AG09319 (cell line): ENCODE measurements at places on chromosomes 2 and 18.

DNA sequence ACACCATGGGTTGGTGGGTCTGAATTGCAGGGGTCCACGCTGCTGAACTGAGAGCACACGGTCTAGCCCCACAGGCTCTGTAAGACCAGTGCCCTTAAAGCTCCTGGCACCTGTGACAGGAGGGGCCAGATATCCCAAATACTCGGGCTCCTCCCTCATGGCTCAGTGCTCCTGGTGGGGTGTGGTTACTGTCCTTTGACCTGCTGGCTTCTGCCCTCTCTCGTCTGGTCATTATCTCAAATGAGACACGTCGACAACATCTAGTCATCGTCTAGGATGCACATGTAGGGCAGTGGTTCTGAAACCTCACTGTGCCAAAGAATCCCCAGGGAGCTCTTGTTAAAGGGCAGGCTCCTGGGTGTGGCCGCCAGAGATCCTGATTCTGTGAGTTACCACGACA, 258.4 kb downstream of the LOXHD1 start:
- no peak for DNase-seq

DNA sequence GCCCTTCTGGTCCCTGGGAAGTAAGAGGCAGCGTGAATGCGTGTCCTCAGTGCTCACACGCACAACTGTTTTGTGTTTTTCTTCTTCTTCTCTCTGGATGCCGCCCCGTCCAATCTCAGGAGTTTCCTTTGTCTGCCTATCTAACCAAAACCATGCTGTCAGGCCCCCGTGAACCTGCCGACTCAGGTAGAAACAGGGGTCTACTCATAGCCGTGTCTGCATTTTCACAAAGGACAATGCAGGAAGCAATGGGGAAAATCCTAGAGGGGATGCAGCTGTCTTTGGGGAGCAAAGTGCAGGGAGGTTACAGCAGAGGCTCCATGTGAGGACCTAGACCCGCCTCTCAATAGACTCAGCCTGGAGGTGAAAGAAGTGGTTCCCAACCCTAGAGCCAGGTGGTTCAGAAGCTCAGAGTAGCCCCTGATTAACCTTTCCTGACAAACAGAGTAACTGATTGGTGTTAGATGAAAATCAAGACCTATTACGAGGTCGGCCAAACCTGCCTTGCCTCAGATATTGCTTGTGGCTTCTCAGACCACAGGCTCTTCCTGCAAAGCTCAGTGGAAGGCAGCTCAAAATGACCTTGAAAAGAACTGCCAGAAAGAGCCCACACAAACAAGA, 49.3 kb downstream of the CD226 start:
- DNase-seq = no peak

- no peak for DNase-seq
Measured at GRCh38 chr2:14616342-14616741, 16.2 kb upstream of the LRATD1 start.

GRCh38 chr18:50111398-50111797, 83.5 kb downstream of the MYO5B start:
- DNase-seq = no peak

DNA sequence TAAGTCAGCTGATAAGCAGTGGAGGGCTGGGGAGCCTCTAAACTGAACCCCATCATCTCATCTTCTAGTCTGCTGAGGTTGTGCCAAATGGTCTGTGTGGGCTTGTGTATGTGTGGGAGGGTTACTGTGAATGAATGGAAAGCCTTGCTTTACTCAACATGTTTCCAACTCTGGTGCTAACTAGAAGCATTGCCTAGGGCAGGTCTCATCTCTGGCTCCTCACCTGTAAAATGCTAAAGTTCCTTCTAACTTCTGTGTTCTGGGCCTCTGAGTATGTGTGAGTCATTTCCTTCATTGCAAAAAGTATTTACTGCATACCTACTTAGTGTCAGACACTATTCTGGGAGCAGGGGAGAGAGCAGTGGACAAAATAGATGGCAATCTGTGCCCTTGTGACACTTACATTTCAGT, 1.3 kb downstream of the LIPG start:
- DNase-seq = no peak

DNA sequence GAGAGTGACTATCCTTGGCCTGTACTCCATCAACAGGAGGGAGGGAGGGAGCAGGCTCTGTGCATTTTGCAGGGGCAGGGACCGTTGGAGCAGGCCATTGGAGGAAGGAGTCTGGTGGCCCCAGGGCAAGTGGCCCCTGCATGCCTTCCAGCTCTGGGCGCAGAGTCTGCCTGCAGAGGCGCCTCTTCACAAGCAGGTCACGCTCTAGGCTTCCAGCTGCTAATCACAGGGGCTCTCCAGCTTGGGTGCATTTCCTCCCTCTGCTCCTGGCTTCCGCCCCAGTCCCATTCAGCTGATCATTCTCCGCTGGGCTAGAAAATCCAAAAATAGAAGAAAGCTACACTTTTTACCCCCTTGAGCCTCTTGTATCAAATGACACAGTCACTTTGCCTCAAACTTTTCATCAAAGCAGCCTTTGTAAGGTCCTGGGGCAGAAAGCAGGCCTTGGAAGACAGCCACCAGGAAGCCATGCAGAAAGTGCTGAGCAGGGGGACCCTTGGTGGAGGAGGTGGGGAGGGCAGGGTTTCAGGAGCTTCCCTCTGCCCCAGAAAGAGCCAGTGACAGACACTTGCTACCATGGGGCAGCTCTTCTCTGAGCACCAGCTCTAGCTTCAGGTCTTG, 11.3 kb downstream of the TMEM247 start:
- DNase-seq = no peak

DNA sequence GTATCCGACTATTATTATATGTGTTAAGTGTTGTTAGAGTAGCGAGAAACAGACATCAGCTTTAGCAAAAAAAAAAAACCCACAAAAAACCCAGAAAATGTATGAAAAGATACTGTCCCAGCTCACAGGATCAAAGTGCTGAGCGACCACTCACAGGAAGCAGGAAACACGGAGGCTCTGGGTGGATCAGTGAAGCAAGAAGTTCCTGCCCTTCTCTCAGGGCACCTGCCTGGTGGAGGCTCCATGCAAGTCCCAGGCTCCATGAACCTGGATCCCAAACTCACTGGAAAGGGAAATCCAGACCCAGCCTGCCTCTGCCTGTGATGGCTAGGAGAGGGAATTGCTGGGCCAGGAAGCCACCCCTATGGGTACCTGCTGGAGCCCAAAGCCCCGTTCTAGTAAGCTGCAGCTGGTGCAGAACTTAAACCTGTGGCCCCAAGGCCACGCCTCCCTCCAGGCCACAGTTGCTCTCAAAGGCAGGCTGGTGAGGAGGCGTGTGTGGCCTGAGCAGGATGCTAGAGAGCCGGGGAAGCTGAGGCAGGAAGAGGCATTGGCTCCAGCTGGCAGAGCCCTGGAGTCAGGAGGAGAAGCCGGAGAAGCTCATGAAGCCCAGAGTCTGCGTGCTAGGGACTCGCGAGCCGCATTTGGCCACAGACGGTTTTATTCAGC, 63.5 kb upstream of the TAF1B start:
- no peak for DNase-seq

DNA sequence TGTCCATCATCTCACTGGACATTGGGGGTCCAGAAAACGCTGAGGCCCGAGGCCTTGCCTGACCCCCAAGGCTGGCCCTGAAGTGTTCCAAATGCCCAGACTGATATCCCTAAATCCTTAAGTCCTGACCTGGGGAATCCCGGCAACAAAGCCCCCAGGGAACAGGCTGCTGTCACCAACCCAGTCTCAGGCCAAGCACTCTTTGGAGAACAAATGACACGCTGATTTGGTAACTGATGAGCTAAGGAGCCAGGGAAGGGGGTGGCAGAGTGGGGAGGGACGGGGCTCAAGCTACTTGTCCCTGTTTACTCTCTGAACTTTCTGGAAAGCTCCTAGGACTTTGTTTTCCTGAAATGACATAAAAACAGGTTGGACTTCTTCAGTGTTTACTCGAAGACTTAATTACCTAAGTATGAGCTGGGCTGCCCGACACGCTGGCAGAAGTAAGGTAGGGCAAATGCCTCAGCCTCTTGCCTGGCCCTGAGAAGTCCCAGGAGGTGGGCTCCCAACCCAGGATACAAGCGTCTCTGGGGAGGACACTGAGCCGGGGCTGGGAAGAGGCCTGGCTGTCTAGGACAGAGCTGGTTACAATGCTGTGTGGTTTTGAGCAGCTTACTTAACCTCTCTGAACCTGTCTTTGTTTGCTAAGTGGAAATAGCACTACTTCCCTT, 105.5 kb upstream of the GLI2 start:
- no peak for DNase-seq

GRCh38 chr2:235140801-235141081, 188.9 kb downstream of the SH3BP4 start:
- no peak for DNase-seq

GRCh38 chr2:171173087-171173486, 12.4 kb upstream of the TLK1 start:
- no peak for DNase-seq

DNA sequence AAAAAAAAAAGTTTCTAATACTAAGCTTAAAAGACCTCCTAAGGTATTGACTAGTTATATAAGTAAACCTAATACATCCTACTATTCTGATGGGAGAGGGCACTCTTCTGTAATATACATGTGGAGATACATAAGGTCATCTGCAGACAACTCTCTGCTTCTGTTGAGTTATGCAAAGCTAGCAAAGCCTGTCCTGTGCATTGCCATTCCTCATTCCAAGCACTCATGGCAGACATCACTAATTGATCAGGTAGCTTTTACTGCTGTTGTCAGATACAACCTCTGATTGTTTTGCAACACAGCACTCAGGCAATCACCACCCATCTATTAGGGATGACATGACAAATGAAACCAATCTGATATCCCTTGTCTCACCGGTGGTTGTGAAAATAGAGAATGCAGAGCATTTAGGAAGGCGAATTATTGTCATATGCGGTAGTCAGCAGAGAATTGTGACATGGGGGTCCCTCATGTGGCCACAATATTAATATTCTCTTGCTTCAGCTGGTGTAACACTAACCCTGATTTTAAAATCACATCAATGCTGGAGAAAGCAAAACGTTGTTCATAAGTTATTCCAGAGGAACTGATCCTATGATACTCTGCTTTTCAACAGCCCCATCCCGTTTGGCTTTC, 416.5 kb upstream of the GYPC start:
- DNase-seq = no peak

DNA sequence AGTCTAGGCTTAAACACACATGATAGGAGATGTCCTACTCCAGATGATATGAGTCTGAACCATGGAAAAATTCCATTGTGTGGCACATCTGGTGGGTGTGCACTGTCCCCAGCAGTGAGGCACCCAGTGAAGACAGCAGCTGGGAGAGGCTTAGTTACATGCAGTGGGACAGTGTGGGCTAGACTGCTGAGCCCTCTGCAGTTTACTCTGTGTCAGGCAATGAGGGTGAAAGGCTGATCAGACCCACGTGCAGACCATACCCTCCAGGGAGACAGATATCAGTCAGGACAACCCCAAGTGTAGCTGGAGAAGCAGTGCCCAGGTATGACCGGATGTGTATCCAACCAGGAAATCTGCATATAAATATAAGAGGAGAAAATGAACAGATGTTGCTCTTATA, 13.4 kb downstream of the IL37 start:
- no peak for DNase-seq
